ENCODE measurements at places on chromosomes 7 and 10. TPM values are rescaled to one million over a fixed set of nuclear protein-coding genes. Genes with fewer than 3 reads are reported as not detected.
A peak's percentile ranks its signal among the peaks of the same experiment; 100 is the strongest.

DNA sequence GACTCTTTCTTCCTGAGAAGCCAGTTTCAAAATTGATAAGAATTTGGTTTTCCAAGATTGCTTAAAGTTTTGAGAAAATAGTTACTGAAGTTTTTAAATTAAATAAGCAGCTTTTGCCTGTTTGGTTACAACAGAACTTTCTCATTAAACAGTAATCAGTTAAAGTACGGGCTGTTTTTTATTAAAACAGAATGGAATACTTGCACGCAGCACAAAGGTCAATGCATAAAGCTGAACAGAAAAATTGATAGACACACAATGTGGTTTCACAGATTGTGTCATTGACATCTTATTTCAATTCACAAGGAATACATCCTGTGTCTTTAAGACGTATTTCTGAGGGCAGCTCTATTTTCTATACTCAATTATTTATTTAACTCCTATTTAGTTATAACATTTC is 192.2 kb downstream of the PRKG1 start:
- DNase-seq: no peak

GRCh38 chr7:6162650-6163366 is 109.6 kb downstream of the CYTH3 start:
- DNase-seq: no peak

DNA sequence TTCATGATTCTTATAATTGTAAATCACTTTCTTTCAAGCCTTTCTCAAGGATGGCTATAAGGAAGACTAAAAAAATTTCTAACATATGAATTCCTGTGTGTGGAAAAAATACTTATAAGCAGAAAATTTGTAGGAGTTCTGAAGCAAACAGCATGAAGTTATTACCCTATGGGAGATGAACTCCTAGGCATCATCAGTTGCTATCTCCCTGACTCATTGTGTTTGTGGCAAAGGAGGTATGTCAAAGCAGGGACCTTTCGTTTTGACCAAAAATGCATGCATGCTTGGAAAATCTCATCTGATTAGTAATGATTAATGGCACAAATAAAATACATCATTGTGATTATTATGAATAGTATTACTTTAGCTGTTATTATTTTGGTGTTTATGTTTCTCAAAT is 59.4 kb downstream of the CALCR start:
- no peak for DNase-seq

DNA sequence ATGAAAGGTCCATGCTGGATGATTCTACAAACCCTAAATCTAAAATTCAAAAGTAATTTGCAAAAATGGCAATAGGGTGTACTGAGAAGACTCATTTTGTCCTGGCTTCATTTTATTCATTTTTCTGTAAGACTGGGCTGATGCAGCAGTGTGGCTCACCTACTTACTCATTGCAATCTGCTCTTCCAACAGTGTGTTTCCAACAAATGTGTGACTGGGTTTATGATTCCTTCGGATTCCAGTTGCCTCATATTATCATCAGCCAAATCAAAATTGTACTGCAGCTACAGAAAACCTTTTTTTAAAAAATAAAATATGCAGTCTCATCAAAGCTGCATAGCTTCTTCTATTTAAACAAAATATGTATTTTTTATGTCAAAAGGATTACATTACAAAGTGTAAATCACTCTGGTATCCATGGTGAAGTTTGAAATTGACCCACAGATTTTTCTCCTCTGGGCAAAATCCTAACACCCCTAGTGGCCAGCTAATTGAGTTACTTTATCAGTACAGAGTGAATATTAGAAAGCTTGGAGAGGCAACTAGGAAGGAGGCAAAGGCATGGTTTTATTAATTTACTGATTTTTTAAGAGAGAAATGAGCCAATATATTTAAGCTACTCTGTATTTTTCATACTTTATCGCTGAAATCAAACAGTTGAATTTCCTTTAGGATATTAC is 390.3 kb downstream of the MAGI2 start:
- DNase-seq: peak; percentile 28

DNA sequence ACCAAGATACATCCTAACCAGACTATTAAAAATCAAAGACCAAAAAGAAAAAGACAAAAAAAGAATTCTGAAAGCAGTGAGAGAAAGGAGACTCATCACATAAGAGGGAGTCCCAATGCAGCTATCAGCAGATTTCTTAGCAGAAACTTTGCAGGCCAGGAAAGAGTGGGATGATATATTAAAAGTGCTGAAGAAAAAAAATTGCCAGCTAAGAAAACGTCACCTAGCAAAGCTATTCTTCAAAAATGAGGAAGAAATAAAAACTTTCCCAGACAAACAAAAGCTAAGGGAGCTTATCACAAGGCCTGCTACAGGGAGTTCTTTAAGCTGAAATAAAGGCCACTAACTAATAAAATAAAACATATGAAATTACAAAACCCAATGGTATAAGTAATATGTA is 40.5 kb upstream of the CDK6 start:
- no peak for DNase-seq

DNA sequence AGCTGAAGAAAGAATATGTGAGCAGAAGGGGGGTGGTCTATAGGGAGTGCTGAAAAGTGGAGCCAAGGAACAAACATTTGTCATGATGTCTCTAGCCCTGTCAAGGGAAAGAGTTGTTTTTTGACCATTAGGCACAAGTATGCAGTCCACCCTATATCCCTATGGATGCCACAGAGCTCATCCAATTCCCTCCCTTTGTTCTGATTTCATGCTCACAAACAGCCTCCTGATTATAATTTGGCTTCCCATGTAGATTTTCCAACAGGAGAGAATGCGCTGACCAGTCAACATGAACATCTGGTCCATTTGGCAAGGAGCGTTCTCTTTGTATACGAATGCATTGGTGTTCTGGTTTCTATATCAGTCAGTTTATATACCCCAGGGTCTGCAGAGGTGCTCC is 12.1 kb upstream of the CEP41 start:
- no peak for DNase-seq

DNA sequence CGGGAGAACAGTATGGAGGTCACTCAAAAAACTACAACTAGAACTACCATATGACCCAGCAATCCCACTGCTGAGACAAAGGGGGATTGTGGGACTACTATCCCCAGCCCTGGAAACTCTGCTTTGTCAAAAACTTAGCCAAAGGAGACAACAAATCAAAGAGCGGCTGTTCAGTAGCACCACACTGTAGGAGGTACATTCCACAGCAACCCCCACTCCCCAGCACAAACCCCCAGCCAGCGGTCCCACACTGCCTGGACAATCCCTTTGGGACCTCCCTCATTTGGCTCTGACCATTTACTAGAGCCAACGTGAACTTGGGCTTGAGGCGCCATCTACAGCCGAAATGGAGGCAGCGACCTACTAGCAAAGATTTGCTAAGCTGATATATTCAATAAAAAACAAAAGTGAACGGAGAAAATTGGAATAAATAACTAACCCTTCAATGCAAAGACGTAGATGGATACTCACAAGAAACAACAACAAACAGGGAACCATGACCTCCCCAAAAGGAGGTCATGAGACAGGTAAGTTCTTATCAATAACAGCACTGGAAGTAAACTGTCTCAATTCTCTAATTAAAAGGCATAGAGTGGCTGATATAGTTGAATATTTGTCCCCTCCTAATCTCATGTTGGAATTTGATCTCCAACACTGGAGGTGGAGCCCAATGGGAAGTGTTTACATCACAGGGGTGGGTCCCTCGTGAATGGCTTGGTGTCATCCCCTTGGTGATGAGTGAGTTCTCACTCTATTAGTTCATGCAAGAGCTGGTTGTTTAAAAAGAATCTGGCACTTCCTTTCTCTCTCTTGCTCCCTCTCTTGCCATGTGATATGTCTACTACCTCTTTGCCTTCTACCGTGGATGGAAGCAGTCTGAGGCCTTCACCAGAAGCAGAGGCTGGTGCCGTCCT is 119.0 kb upstream of the KCNMA1 start:
- DNase-seq: peak; percentile 95

- DNase-seq: no peak
Measured at GRCh38 chr10:48587101-48587500, 17.8 kb downstream of the ARHGAP22 start.

- DNase-seq: peak; percentile 23
Measured at GRCh38 chr7:77413861-77414424, 2.2 kb downstream of the GSAP start.

The HOXA1 gene
- total RNA-seq: not detected

The SP4 gene
- total RNA-seq: 36.7 TPM

The AGAP5 gene
- total RNA-seq: 5.3 TPM

The CFAP46 gene
- total RNA-seq: 3.1 TPM

All from GM23338 (cell line).